ENCODE measurements at places on chromosomes 1 and 21.
A peak's percentile ranks its signal among the peaks of the same experiment; 100 is the strongest.

DNA sequence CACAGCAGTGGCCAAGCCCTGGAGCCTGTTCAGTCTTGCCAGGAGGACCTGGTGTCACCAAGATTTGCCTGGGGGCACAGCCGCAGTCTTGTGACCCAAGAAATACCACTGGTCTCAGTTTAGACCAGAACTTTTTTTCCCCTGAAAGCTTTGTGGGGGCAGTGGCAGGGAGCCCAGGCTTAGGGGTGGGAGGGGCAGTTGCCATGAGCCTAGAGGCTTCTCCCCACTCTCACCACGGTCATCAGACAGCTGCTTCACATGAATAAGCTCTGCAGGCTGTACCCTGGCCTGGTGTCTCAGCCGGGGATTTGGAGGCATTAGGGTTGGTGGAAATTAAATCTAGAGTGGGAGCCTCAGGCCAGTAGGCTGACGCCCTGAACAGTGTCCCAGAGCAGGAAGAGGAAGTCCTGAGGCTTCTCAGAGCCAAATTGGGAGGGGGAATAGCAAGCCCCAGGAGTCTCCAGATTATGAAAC lies 73.7 kb downstream of the SLC16A1 start:
- DNase-seq: no peak

DNA sequence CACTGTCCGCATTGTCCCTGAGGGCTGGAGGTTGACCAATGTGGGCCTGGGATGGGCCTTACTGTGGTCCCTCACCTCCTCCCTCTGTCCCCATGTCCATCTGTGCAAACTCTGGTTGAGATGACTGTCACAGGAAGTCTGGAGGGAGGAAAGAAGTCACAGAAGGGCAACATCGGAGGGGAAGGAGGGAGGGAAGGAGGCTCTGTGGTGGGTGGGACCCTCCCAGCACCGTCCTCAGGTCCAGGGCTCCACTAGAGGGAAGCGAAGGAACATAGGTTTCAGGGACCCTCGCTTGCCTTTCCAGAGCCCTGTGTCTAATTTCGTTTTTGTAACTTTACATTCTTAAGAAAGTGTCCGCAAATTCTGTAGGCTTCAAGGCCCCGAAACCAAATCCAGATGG lies 111.3 kb upstream of the SLC44A3 start:
- DNase-seq: no peak

DNA sequence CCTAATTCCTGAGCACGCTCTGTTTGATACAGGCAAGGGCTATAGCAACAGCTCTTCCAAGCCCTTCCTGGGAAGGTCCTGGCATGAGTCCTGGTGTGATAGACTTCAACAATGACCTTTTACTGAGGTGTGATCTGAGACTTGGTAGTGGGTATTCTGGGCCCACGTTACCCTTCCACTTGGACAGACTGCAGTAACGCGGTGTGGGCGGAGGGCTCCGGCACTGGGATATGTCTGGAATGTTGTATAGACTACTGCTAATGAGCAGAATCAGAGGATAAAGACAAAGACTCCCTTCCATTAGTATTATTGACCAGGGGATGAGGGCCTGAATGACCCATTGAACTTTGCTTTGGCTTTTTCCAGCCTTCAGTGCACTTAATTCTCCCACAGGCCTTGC lies 262.3 kb downstream of the RWDD3 start:
- no peak for DNase-seq

DNA sequence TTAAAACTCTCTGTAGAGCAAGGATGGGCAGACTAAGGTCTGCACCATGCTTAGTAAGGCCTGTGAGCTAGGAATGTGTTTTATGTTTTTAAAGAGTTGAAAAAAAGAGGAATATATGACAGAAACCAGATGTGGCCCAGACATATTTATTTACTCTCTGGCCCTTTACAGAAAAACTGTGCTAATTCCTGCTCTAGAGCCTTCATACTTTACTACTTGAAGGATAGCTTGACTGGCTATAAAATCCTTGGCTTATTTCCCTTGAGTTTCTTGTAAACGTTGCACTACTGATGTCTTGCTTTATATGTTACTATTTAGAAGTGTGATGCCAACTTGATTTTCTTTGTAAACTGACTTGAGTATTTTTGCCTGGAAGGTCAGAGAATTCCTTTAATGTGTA lies 33.5 kb downstream of the CTBS start:
- DNase-seq: no peak

DNA sequence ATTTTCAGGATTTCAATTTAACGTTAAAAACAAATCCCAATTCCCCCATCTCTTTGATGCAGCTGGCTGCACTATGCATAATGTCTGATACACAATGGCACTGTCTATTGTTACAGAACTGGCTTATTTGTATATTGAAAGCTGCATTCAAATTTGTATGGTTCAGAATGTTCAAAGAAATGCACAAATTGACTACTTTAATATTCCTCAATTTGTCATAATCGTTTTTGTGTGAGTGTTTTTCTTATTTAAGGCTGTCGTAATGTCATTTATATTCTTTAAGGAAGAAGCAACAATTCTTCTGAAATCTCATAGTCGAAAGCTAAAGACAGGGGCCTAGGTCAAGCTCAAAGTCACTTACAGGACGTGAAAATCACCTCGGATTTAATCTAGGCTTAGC lies 341.4 kb upstream of the ZRANB2 start:
- DNase-seq: no peak

GRCh38 chr1:230851291-230851691 lies 17.0 kb downstream of the C1orf198 start:
- DNase-seq: peak; percentile 66

DNA sequence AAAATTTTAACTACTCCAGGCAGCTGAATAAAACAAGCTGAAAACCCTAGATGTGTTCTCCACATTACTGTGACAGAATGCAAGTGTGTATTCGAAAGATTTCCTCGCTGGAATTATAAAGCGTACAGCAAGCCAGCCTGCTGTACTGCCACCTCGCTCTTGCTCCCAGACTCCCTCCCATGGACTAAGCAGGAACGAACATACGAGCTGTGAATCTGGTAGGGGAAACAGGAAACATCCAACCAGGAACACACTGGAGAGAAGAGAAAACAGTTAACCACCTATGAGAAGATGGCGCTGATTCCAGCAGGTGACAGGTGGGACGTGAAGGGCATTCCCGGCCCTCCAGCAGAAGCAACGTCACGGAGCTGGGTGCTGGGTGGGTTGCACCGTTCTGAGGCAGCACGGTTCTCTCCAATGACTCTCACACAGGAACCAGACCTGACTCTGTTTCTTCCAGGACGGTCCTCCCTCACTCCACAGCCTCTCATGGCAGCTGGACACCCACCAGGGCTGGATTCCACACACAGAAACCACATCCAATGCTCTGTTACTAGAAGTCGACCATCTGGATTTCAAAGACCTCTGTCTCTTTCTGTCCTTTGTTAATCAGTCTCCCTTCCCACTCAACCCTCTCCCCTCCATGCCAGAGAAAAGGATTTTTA lies 219.2 kb downstream of the RERE start:
- no peak for DNase-seq

GRCh38 chr1:160777486-160778089 lies 18.4 kb upstream of the LY9 start:
- peak; percentile 66 for DNase-seq

GRCh38 chr1:9181990-9182783 lies 52.4 kb upstream of the H6PD start:
- DNase-seq: peak; percentile 62

DNA sequence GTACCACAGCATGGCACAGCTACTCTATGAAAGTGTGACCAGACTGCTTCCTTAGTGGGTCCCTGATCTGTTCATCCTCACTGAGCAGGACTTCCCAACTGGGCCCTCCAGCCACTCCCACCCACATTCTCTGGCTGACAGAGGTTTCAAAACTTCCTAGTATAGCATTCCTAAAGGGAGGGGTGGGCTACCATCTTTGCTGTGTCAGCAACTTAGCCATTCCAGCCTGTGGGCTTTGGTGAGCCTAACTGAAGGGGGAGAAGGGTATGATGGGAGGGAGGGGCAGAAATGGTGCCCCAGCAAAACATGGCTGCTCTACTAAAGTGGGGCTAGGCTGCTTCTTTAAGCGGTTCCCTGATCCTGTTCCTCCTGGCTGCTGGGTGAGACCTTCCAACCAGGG lies 265.2 kb upstream of the ADGRL4 start:
- no peak for DNase-seq

- no peak for DNase-seq
Observed at GRCh38 chr21:37828556-37828955, 87.7 kb downstream of the KCNJ6 start.

GRCh38 chr21:32425628-32426027 lies 13.1 kb downstream of the EVA1C start:
- no peak for DNase-seq

DNA sequence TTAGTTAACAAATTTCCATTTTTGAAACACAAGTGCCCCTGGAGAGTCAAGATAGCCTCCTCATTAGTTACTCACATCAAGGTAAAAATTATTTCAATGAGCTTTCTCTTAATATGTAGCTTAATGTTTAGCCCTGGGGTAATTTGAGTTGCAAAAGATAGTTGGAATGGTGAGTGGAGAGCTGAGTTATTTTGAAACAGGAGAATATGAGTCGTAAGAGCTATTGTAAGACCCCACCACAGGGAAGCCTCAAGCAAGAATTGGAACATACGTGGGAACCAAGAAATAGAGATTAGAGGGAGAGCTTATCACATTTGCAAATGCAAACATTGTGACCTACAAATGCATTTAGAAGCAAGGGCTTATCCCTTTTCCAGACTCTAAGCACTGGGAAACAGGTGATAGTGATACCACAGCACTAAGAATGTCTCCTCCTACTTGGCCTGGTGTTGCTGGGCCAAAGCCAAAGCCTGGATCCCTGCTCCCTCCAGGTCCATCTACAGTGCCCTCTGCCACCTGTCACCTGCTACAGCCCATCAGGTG lies 635.1 kb downstream of the PTPRC start:
- DNase-seq: peak; percentile 33

DNA sequence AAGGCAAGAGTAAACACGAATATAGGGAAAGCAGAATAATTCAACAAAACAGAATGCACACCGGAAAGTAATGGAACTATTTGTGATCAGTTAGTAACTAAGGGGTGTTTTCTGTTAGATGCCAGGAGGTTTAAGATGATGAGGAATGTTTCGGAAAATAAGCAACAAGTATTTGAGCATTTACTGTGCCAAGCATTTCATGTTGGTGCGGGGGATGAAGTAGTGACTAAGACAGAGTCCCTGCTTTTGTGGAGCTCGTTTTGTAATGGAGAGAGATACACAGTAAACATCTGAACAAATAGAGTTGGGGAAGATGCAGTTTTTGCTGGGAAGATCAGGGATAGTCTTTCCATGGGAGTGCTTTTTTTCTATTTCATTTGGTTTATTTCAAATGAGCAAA lies 78.7 kb downstream of the DYRK1A start:
- no peak for DNase-seq

DNA sequence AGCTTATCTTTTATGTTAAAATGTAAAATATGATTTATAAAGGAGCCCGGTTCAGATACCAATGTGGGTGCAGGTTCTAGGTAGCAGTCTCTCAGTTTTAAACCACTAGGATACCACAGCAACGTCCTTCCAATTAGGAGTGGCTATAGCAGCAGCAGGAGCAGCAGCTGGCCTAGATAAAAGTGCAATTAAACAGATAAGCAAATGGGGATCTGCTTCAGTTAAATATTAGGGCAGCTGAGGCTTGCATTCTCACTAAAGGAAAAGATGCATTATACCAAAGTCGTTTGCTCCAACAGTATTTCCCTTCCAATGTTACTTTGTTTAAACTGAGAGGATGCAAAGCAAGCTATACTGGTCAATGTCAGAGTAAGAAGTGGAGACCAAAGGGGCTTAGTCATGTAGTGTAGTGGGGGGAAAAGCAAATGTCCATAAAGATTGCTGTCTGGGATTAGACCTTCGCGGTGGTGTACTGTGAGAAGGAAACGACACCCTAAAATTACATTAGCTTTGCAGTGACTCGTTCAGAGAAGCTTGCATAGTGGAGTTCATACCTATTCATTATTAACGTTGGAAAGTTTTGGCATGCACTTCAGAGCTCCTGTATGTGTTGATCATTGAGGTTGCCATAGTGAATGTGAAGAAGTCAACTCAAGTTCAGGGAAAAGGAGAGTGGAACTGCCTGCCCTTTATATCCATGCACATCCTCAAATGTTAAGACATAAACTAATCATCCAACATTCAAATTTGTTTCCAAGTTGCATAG lies 272.2 kb downstream of the VAV3 start:
- no peak for DNase-seq

DNA sequence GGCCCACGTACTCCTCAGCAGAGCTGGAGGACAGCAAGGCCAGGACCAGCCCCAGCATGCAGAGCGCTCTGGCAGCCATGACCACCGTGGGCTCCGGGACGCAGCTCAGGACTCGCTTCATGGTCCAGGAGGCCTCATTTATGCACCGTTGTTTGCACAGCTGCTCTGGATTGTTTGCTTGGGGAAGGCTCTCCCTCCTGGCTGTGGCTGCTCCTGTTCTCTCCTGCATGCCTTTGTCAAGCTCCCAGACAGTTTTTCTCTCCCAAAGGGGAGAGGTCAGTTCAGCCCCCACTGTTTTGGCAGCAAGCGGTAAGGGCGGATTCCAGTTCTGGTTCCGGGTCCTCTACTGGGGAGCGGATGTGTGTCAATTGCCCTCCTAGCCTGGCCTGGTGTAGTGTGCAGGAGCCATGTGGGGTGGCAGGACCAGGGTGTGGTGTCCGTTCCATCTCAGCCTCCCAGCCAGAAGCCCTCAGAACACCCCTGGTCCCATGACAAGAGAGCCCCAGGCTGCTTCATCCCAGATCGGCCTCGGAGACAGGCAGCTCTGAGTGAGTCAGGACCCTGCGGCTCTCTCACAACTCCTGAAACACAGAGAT lies at the start of gene TFF3:
TSS of gene TFF3 (minus strand) at position 114 of the 596 bp plus-strand sequence. CDS start at position 79, 35 bp downstream.
- DNase-seq: no peak

DNA sequence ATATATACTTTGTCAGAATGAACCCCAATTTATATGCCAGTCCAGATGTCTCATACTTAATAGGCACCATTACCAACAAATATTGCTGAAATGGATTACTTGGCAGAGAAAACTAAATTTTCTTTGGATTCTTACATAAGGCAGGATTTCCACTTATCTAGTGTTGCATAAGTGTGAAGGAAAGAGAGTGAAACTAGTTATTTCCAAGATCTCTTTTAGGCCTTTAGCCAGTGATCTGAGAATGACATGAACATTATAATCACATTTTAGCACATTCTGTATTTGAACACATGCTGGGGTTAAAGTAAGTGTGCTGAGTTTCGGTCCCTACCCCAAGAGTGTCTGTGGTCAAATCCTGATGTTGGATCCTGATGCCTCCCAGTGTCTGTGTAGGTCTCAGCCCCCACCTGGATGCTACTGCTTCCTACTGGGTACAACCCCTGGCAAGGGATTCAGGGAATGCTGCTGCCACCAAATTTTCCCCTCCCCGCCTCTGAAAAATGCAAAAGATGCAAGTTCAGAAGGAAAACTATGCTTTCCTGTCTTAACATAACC lies 11.2 kb downstream of the DDAH1 start:
- DNase-seq: no peak

- DNase-seq: no peak
Observed at GRCh38 chr1:104294259-104294658, 544.6 kb downstream of the AMY1C start.

- no peak for DNase-seq
Observed at GRCh38 chr1:60078182-60078581, 4.6 kb upstream of the C1orf87 start.

GRCh38 chr1:210882414-210883221 lies 251.3 kb downstream of the KCNH1 start:
- no peak for DNase-seq

- no peak for DNase-seq
Observed at GRCh38 chr1:156643049-156643777, 1.3 kb downstream of the BCAN start.
